ENCODE measurements at places on chromosomes 12 and 14.

GRCh38 chr14:27715561-27715960, 1051.0 kb upstream of the FOXG1 start:
- no peak for DNase-seq

- no peak for DNase-seq
These were observed 411.1 kb downstream of the CCER1 start for GRCh38 chr12:90543841-90544240.

GRCh38 chr14:68305738-68306137, 486.2 kb downstream of the RAD51B start:
- DNase-seq: no peak

DNA sequence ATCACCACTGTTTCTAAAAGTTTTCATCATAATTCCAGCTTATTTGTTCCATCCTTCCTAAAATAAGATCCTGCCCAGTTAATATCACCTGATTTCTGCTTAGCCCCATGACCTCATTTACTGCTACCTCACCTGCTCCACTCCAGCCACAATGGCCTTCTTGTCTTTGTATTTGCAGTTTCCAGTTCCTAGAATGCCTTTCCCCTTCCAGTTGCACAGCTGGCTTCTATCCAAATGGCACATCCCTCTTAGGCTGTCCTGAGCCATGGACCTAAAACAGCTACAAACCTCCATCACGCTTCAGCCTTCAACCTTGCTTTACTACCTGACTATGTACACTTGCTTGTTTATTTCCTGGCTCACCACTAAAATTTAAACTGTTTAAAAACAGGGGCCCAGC, 6.5 kb upstream of the LGMN start:
- DNase-seq: no peak

- DNase-seq: no peak
These were observed 148.1 kb downstream of the TSPAN9 start for GRCh38 chr12:3225154-3225795.

DNA sequence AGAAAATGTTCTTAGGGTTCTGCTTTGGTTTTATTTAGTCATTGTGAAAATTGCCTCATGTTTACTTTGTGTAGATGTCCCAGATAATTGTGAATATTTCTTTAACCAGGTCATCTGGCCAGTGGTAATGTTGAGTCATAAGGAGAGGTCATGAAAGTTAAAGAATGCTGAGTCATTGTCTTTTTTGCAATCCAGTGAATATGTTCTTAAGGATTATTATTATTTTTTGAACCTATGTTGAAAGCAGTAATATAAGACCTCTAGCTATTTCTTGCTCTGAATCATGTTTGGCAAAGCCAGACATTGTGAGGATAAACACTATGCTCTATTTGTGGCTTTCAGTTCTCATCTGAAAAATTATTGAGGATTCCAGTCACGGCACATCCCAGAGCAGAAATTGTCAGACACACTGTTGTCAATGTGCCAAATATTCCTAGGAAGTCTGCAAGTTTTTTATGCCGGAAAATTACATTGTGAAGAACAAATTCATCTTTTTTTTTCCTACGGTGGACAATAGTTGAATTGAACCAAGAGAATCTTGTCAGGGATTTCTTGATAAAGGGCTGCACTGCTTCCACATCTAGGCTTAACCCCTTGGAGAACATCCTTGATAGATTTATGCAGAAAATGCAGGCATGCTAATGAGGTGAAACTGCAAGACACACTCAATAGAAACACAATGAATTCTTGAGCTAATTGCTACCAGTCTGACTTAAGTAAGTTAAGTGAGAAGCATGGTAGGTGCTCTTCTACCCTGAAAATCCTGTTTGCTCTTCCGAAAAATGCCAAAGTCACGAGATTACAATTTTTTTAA, 369.6 kb downstream of the ATP23 start:
- no peak for DNase-seq

DNA sequence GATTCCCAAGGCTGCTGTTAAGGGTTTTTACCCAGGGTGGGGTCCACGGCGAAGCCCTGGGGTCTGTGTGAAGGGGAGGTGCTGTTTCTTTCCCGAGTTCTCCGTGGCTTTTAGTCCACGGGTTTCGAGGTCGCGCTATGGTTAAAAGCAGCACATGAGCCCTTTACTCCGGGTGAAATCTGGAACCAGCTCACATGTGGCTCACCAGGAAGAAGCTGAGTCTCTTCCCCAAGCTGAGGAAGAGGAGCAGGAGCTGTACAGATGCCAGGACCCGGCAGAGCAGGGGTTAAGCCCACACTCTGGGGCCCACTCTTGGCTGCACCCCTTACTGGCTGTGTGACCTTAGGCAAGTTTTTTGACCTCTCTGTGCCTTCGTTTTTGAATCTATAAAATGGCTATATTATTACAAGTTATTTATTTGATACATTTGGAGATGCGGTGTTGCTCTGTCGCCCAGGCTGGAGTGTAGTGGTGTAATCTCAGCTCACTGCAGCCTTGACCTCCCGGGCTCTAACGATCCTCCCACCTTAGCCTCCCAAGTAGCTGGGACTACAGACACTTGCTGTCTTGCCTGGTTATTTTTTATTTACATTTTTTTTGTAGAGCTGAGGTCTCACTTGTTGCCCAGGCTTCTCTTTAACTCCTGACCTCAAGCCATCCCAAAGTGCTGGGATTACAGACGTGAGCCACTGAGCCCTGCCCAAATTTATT, 266.3 kb downstream of the AACS start:
- no peak for DNase-seq

GRCh38 chr14:71754422-71755095, 177.7 kb upstream of the RGS6 start:
- no peak for DNase-seq

Data from central memory CD4-positive, alpha-beta T cell (primary cell).